ENCODE measurements at places on chromosomes 12 and 14.

DNA sequence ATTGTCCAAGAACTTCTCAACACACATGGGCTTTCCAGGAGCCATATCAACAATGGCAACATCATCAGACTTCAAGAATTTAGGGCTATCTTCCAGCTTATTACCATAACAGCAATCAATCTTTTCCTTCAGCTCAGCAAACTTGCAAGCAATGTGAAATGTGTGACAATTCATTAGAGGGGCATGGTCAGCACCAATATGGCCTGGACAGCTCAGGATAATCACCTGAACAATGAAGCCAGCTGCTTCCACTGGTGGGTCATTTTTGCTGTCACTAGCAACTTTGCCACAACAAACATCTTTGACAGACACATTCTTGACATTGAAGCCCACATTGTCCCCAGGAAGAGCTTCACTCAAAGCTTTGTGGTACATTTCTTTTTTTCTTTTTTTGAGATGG, 5.9 kb upstream of the NEDD1 start:
- DNase-seq, result no peak

GRCh38 chr12:84685379-84685778, 227.2 kb downstream of the SLC6A15 start:
- no peak for DNase-seq

GRCh38 chr12:84069699-84070098, 842.9 kb downstream of the SLC6A15 start:
- DNase-seq, result no peak

- no peak for DNase-seq
Observed at GRCh38 chr14:79111987-79112501, 941.9 kb downstream of the NRXN3 start.

DNA sequence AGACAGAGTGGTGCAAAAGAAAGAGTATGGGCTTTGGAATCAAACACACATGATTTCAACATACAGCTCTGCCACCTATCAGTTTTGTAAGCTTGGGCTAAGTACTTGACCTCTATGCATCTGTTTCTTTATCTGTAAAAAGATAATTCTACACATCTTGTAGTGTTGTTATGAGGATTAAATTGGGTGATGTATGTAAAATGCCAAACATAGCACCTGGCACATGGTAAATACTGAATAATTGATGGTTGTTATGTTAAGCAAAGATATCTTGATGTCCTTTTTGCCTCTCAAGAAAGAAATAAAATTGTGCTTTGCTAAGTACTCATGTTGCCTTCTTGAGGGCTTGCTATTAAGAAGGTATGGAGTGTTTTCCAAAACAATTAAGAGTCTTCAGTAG, 2.3 kb upstream of the CSRP2 start:
- DNase-seq, result no peak

DNA sequence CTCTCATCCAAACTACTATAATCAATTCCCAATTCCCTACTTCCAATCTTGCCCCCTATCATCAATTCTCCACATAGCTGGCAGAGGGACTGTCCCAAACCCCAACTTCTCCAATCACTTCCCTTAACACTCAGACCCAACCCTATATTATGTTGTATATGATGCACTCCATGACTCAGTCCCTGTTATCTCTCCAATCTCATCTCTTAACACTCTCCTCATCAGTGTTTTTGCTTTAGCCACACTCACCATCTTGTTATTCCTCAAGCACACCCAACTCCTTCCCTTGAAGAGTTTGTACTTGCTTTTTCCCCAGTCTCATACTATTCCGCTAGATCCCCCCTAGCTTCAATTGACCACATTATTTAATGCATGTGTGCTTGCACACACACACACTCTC, 4.9 kb downstream of the RHOJ start:
- DNase-seq, result no peak

GRCh38 chr14:73686901-73687300, 27.3 kb downstream of the PNMA1 start:
- no peak for DNase-seq

- DNase-seq, result no peak
Observed at GRCh38 chr12:59452746-59453145, 143.1 kb upstream of the SLC16A7 start.

DNA sequence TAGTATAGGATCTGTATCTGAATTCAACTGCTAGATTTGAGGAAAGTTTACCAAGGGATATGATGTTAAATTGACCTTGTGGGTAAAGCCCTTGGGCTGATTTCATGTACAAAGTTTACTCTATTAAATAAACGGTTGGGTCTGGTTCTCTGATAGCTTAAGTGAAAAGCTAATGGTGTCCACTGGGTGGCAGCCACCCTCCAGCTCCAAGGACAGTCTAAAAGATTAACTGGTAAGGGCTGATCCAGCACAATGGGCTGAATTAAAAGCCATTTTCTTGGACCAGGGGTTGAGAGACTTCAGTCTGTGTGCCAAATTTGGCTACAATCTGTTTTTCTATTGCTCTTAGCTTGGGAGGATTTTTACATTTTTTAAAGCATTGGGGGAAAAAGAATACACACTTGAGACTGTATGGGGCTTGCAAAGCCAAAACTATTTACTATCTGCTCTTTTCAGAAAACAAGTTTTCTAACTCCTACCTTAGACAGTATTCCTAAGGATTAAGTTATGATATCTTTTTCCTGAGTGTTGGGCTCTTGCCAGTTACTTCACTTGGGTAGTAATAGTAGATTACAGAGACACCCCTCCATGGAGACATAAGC, 116.5 kb downstream of the GPHN start:
- no peak for DNase-seq

DNA sequence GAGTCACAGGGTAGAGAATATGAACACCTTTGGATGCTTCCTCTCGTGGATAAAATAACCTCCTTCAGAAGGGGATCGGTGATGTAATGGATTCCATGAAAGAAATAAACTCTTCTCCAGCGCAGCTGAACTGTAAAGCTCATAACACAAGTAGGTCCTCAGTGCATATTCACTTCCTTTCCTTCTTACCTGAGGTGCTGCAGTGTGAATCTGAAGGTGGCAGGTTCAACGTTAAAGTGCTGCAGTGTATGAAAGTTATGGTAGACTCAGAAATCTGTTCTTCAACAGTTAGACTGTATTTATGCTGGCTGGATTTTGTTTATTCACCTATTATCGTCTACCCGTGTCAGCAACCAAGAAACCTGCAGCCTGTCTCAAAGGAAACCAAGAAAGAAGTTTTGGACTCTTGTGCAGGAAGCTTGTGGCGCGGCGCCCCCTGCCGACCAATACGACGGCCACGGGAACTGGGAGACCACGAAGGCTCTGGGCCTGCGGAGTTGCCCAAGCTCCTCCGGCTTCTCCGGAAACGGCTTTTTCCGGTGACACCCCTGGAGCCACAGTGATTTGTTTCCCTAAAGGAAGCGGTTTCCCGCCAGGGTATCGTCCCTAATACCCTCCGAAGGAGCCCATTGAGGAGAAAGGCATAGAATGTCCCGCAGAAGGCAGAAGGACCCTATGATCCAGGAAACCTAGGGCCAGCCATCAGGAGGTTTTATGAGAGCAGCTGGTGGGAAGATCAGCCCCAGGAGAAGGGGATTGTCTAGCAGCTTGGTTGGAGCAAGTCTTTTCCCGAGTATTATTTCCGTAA, 17.6 kb upstream of the RNASE3 start:
- no peak for DNase-seq

DNA sequence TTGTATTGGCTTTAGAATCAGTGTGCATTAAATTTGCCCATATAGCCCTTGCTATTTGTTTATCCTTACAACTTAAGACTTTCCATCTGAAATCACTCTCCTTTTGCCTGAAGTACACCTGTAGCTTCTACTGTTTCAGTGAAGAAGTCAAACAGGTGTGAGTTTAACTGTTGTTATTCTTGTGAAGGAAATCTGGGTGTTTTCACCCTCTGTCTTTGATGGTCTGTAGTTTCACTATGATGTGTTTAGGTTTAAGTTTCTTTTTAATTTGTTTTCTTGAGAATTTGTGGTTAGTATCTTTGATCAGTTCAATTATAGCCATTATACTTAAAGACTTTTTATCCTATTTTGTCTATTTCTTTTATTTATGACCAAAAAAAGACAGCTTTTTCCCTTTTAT, 68.9 kb upstream of the BBS10 start:
- DNase-seq, result no peak

DNA sequence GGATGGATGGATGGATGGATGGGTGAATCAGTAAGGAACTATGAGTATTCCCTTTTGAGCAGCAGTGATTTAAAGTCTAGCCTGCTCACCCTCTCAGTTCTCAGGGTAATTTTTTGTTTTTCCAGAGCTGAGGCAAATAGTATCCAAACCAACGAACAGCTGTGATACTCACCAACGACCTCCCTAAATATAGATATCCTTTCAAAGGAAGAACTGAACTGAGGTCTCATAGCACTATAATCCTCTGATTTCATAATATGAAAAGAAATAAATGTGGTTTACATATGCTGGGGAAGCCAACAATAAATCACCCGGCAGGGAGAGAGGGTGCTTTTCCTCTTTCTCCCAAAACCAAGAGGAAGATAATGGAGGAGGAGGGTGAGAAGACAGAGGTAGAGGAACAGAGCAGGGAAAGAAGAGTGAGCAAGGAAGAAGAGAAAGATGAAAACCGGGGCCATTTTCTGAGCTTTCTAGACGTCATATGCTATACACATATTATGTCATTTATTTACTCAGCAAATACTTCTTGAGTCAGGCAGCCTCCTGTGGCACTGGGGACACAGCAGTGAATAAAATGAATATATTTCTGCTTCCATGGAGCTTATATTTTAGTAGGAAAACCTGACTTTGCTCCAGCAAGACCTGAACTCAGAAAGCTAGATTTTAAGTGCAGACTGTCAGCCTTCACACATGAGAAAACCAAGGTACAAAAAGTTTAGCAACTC, 710.7 kb upstream of the TBX3 start:
- peak; percentile 32 for DNase-seq

- DNase-seq, result no peak
Observed at GRCh38 chr12:27922531-27923139, 49.9 kb downstream of the PTHLH start.

- no peak for DNase-seq
Observed at GRCh38 chr14:71815110-71815509, 117.1 kb upstream of the RGS6 start.

DNA sequence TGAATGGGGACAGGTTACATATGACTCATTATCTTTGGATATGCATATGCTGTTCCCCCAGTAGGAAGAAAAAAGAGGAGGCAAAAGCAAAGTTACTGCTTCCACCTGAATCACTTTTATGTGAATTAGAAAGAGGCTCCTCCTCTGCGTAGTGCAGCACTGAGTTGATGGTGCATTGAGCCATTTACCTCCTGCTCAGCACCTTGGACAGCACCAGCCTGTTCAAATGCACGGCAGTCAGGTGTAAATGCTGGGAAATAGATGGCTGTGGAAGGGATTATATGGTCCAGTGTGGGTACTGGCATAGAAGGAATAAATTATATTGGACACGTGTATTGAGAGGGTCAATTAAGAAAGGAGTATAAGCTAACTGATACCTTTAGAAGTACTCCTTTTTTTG, 541.9 kb upstream of the SEL1L start:
- DNase-seq, result no peak

- DNase-seq, result no peak
Observed at GRCh38 chr12:76329159-76329558, 19.1 kb downstream of the BBS10 start.

DNA sequence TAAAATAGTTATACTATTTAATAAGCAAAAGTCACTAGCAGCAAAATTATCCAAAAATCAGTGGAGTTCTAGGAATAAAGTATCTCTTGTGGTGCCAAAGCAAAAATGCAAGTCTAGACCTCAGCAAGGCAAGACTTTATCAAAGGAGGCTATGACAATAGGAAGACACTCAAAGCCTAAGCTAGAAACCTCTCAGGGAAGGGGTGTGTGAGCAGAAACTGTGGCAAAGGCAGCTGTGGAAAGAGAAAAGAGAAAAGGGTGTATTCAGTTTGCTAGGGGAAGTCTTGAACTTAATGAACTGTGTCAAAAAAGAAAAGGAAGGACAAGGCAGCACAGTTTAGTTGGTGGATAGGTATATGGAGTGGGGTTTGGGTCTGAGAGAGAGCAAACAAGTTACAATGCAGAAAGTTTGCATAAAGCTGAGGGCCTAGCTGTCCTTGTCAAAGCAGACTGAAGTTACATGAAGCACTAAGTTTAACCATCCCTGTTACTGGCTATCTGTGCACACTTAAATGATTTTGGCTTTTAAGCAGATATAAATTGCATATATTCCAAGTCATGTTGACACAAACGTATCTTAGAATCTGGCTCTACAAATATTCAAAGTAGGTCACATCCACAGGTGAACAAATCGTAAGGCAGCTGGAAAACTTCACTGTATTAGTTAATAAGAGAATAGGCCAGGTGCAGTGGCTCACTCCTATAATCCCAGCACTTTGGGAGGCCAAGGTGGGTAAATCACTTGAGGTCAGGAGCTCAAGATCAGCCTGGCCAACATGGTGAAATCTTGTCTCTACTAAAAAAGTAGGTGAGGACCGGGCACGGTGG, 31.0 kb upstream of the AMN1 start:
- no peak for DNase-seq

DNA sequence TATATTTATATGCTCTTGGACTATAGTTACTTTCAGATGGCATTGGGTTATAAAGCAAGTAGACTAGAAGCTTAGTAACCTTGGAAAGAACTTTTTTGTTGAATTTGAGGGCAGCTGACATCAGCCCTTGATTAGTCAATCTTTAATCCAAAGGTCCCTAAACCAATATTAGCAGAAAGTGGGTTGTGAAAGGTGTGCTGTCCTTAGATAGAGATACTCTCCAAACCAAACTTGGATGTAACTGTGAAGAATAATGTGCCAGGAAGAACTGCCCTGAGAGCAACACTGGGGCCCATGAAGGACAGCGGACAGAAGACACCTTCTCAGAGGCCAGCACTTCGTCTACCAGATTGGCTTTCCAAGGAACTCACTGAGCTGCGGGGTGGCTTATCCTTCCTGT, 10.6 kb downstream of the CD163 start:
- DNase-seq, result no peak

DNA sequence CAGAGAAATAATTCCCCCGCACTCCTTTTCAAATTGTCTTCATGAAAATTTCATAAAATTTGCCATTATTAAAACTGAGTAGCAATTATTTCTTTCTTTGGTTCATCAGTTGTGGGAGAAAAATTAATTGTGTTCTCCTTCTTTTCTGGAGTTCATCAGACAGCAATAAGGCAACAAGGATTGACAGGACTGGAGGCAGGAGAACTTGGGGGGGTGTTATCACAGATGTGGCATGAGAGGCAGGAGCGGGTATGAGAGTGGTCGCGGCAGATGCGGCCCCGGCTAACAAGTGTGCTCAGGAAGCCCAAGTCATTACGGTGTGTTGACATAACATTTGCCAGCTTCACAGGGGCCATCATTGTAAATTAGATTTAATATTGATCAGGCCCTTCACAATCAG, 306.6 kb upstream of the TMPO start:
- DNase-seq, result peak; percentile 36

GRCh38 chr12:45509187-45509586, 220.3 kb upstream of the ARID2 start:
- no peak for DNase-seq

GRCh38 chr12:113194971-113195391, 9.5 kb downstream of the RITA1 start:
- no peak for DNase-seq

- DNase-seq, result no peak
Observed at GRCh38 chr14:91065266-91065665, 4.8 kb upstream of the RPS6KA5 start.
